ENCODE measurements at places on chromosomes 3 and 15. TPM values are rescaled to one million over a fixed set of nuclear protein-coding genes. Genes with fewer than 3 reads are reported as not detected.

The GCNT3 gene
- total RNA-seq = under 0.01 TPM

The CD96 gene
- under 0.01 TPM for total RNA-seq

The CLDN1 gene
- 2.0 TPM for total RNA-seq

The NDUFB4 gene
- 27.1 TPM for total RNA-seq

The SH3GL3 gene
- total RNA-seq = not detected

The KLHL40 gene
- not detected for total RNA-seq

The GRK7 gene
- not detected for total RNA-seq

The SLC6A11 gene
- total RNA-seq = under 0.01 TPM

The ITIH1 gene
- 0.56 TPM for total RNA-seq

The COL6A6 gene
- under 0.01 TPM for total RNA-seq

The DNASE1L3 gene
- 0.56 TPM for total RNA-seq

The AADACL2 gene
- total RNA-seq = not detected

The DZIP3 gene
- total RNA-seq = 10.0 TPM

The ZNF501 gene
- 4.5 TPM for total RNA-seq

The HTR3E gene
- not detected for total RNA-seq

The ADCY5 gene
- under 0.01 TPM for total RNA-seq

The MLF1 gene
- 12.7 TPM for total RNA-seq

The FSTL1 gene
- total RNA-seq = 2,112 TPM

The NPAP1 gene
- not detected for total RNA-seq
